ENCODE measurements at places on chromosomes 3 and 15.

GRCh38 chr3:167467848-167468611 is 5.8 kb downstream of the SERPINI2 start:
- no peak for DNase-seq

DNA sequence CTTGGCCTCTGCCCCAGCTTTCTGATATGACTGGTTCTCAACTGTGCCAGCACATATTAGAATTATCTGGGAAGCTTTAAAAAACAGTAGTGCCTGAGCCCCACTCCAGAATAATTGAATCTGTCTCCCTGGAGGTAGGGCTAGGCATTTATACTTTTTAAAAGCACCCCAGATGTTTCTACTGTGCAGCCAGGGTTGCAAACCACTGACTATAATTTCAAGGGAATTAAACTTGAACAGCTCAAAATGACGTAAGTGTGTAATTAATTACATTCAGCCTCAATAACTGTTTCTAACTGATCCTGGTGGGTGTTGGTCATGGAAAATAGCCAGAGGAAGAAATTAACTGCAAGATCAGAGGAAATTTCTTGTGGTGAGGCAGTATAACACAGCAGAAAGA is 4.4 kb upstream of the IRAK2 start:
- DNase-seq = no peak

GRCh38 chr3:138328341-138328740 is 1.3 kb downstream of the NME9 start:
- DNase-seq = no peak

- no peak for DNase-seq
Measured at GRCh38 chr3:66312039-66312438, 91.2 kb downstream of the SLC25A26 start.

DNA sequence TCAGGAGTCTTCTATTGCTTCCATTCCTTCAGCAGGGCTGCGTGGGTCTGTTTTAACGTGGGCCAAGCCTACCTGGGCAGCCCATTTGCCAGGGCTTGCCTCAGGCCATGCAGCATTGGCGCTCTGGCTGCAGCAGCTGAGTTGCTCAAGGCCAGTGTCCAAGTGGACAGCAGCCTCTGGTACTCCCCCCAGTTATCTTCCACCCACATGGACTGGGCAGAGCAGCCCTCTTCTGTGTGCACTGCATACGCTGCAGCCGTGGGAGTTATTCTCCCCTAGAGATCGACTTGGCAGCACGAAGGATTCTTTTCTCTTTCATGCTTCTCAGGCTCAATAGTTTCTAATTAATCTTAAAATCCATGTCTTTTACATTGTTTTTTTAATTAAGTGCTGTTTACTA is 6.9 kb upstream of the CAPN3 start:
- no peak for DNase-seq

DNA sequence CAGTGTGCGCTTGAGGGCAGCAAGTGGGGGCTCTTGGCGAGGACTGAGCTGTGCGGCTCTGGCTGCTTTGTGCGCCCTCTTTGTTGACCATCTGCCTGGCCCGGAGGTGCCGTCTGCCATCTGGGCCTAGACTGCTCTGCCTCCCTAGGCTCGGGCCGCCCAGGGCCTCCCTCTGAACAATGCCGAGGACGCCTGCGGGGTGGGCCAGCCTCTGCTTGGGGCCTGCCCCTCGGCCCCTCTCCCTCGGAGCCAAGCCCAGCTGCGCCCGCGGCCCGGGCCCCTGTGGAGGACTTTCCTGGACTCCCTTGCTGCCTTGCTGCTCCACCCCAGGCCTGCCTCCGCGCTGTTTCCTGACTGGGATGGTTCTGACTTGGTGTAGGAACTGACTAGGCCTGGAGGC is 31.9 kb upstream of the SPSB4 start:
- DNase-seq = no peak

- no peak for DNase-seq
Measured at GRCh38 chr3:113185194-113185835, 26.0 kb upstream of the BOC start.

GRCh38 chr15:88511161-88511560 is 35.3 kb downstream of the DET1 start:
- DNase-seq = no peak

All from GM04503 (cell line).